ENCODE measurements at places on chromosomes 2 and 18.

- no peak for DNase-seq
These were observed 41.6 kb downstream of the ACKR3 start for GRCh38 chr2:236610991-236611821.

- no peak for DNase-seq
These were observed 105.4 kb upstream of the LGALSL start for GRCh38 chr2:64348386-64349130.

GRCh38 chr2:204104811-204105210 is 168.2 kb downstream of the ICOS start:
- no peak for DNase-seq

GRCh38 chr2:121664086-121664485 is 14.8 kb upstream of the CLASP1 start:
- no peak for DNase-seq

DNA sequence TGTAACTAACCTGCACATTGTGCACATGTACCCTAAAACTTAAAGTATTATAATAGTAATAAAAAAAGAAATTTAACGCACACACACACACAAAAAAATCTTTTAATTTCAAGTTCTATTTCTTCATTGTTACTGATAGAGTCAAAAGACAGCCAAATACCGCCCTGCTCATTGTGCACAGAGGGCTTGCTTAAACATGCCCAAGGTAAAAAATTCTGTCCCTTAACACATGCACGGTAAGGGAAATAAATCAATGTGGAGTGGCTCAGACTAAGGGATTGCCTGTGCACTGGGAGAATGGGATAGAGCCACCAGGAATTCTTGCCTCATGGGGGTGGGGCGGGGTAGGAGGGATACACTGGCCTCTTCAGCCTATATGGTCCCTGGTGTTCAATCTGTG is 468.0 kb downstream of the NUP35 start:
- DNase-seq: no peak

DNA sequence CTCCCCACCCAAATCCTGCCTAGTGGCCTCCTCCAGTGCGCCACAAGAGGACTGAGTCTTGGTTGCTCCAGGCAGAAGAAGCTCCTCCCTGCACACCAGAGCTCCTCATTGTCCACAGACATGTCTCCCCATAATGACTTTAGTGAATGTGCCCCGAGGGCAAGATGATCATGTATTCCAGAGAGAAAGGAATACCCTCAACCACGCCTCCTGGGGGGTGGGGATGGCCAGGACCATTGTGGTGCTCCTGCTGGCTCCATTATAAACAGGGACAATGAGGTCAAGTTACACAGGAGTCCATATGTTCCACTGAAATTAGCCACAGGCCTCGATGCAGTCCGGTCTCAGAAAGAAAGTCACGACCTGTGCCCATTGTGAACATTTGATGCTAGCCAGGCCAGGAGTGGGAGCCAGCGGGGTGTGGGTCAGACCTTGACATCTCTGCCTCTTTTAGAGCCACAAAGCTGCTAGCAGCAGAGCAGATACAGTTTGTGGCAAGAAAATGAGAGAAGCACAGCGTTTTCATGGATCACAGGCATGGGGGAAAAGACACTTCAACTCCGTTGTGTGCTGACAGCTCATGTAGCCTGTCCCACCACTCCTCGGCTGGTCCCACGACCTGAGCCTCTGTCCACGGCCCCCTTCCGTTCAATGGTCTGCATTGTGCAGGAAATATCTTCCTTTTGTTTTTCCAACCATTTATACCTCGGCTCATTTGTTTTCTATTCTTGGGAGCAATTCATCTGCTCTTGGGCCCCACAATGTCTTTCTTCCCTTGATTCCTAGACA is 70.7 kb upstream of the FZD7 start:
- no peak for DNase-seq

DNA sequence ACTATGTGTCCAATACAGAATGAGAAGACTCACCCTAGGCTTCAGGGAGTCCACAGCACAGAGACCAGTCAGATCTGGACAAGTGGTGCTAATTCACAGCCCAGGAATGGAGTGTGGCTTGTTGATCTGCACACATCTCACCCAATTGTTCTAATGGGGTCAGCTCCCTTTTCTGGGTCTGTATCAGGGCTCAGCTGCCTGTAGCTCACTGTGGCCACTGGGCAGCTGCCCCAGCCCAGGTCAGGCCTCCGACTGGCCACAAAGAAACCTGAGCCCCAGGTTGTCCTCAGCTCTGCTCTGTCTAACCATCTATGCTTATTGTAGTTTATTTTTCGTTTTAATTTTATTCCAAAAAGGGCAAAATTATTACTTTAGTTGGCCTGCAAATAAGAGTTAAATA is 202.3 kb upstream of the RAB6C start:
- no peak for DNase-seq

DNA sequence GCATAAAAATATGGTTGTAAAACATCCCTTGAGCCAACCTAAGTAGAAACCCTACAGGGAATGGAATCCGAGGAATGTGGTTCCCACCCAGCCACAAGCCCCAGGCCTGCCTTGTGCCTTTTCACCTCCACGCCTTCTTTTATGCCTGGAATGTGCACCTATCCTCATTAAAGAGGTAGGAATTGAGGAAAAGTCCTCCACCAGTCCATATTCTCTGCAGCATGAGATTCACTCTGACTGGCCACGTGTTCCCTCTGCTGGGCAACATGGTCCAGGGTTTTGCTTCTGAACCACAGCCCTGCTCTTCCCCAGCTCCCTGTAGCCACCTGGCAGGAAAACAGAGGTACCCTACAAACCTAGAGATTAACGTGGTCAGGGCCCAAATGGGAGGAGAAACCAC is 787.9 kb upstream of the RAB6C start:
- DNase-seq: no peak

DNA sequence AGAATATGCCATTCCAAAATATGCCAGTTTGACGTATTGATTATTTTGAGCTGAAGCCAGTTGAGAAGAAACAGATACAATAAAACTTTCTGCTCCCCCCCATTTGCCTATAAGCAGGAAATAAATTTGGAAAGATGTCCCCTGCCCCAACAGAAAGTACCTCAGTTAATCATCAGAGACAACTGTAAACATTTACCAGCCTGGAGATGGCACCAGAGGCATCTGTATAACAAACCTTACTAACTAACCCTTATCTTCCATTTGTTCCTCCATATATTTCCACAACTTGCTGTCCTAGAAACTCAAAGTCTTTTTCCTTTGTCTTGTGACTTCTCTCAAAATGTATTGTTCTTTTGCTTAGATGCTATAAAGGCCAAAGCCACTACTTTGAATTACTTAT is 93.8 kb downstream of the AKAIN1 start:
- DNase-seq: no peak

- DNase-seq: no peak
These were observed 301.0 kb upstream of the KLHL29 start for GRCh38 chr2:23083966-23084365.

- no peak for DNase-seq
These were observed 28.7 kb downstream of the PARD6G start for GRCh38 chr18:80218341-80219227.

DNA sequence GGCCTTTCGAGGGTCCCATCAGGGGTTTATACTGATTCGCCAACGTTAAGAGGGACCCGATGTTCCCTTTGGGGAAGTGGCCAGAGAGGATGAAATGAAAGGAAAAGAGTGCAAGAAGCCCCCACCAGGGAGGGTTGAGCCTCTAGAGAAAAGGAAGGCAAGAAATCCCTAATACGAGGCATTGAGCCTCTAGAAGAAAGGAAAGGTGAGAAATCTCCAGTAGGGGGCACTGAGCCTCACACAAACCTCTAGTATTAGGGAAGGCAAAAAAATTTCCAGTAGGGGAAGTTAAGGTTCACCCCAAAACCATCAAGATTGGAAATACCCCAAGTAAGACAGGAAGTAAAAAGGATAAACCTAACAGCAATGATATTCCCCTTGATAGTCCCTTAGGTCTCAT is 9.8 kb upstream of the SAP130 start:
- DNase-seq: no peak

DNA sequence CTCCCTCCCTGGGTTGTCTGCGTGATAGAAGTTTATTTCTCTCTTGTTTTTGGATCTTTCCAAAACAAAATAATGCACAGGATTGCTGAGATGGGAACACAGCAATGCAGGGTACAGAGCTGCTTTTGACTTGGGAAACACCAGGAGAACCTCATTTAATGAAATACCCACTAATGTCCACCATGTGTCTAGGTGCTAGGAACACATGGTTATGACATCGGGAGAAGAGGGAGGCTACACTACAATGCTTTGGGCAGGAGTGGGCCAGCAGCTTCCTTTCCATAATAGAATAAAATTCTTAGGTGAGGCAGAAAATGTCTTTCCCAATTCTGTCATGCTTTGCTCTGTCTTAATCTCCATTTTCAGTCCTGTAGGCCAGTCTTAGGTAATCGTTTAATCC is 29.2 kb upstream of the KCNF1 start:
- DNase-seq: no peak

GRCh38 chr2:236176417-236176816 is 8.2 kb upstream of the GBX2 start:
- DNase-seq: no peak

DNA sequence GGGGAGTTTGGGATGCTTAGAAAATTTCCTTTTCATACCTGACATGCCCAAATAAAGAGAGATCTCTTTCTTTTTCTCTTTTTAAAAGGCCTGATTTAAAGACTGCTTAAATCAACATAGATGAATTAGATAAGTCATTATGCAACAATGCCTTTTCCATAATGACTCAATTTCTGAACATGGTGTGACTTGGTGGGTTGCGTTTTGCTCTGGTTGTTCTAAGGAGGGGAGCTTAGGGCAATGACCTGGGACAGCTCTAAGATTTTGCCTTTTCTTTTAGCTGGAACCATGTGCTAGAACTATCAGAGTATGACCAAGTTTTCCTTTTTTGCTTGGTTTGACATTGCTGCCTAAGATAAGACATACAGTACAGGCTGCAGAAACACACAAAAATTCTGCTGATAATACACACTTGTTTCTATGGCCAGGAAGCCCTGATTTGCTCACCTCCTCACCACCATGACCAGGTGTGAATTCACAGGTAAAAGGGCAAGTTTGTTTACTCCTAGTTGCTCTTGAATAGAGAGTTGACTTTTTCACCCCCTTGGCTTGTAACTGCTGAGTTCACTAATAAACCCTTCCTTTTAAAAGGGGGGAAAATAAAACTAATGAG is 58.1 kb upstream of the IL1RL1 start:
- DNase-seq: no peak

GRCh38 chr2:23526835-23527790 is 142.1 kb downstream of the KLHL29 start:
- no peak for DNase-seq

GRCh38 chr2:160911258-160911657 is 249.0 kb upstream of the TANK start:
- DNase-seq: no peak

DNA sequence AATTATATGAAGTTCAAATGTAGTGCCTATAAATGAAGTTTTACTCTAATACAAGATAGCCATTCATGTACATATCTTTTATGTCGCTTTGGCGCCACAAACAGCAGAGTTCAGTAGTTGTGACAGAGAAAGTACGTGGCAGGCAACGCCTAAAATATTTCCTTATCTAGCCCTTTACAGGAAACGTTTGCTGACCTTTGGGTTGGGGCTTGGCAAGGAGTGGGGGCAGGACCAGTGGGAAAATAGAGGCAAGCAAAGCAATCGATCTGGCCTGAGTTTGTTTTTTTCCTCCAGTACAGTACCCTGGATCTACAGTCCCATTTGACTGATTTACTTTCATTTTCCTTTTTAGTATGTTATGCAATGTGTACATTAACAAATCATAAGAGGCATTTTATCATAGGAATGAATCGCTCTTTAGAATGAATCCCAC is 13.1 kb downstream of the CCDC68 start:
- no peak for DNase-seq

- DNase-seq: no peak
These were observed 79.6 kb downstream of the LBH start for GRCh38 chr2:30310955-30311354.

GRCh38 chr2:19881221-19881907 is 20.4 kb downstream of the TTC32 start:
- no peak for DNase-seq

- no peak for DNase-seq
These were observed 261.0 kb downstream of the ZNF516 start for GRCh38 chr18:76233876-76234675.

DNA sequence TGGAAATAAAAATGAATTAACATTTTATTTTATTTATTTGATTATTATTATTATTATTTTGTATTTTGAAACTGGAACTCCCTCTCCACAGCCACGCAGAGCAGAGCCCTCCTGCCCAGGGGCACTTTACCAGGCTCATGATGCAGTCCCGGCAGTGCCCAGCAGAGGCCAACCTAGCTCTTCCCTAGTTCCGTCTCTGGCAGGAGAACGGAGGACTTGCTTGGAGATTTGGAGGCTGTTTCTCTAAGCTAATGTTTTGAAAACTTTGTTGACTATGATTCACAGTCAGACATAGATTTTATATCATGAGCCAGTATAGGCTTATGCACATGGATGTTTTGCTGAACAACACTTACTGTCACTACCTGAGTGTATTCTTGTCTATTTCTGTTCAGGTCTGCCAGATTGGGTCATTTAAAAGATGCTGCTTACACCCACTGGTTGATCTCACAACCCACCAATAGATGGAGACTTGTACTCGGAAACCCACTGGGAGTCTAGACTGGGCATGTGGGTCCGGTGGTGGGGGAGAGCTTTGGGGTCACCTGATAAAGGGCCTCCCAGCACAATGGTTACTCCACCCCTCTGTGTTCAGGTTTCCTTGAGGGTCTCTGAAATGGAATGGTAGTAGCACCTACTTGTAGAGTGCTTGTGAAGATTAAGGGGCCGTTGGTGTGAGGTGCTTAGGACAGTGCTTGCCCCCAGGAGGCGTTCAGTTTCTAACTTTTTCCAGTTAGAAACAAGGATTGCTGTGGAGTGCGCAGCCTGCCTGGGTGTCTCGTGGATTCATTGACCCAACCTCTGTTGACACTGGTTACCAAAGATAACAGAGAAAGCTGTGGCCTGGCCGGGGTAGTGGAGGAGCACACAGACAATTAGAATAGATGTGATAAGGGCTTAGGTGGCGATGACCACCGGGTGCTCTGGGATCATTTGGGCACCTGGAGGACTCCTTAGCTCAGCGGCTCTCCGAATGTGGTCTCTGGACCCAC is 177.3 kb downstream of the HAUS1 start:
- peak; percentile 68 for DNase-seq

GRCh38 chr2:735670-736218 is 58.5 kb upstream of the TMEM18 start:
- DNase-seq: no peak

GRCh38 chr2:1915196-1915595 is 170.9 kb upstream of the PXDN start:
- DNase-seq: no peak

DNA sequence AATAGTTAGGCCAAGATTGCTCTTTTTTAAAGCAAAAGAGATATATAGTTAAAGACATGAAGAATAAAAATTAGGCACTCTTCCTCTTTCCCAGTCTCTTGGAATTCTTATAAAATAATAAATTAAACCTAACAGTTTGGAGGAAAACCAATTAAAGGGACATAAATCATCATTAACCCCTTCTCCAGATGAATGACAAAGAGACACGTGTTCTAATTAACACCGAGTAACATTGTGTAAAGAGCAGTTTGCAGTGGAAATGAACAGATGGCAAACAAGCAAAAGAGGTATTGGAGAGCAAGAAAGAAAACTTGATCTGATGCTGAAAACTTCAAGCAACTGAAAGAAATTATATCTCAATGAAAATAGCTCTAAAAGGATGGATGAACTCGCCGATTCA is 48.4 kb downstream of the BCL2 start:
- no peak for DNase-seq
